Esophagus squamous epithelium (tissue), 5 donors: ENCODE measurements at places on chromosomes 6 and 20.

DNA sequence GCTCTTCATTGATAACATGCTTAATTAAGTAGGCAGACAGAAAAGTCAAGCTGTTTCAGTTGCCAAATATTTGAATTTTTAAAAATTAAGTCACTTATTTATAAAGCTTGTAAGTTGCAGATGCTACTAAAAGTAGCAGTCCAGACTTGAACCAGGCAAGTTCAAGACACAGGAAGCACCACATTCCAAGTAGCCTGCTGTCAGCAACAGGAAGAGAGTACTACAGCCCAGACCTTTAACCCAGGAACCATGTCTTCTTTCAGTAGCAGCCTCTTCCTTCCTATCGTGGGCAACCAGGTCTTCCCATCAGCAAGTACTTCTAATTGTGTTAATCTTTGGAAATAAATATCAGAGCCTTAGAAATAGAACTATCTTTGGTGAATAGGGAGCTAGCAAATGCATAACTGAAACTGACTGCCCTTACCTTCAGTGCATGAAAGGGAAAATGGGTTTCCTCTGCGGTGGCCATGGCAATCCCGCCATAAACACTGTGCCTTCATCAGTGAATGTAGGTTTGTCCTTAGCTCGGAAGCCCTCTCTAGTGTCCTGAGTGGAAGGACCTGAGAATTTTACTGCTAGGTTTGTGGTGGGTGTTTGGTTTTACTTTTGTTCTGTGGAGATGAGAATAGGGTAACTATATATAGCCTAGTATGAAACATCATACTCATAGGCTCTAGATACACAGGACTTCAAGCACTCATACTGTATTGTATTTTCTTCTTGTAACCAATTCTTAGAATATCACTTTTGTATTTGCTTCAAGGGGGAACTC is 95.6 kb downstream of the SYCP2 start:
- no peak for DNase-seq

- DNase-seq = no peak
These were observed 6.5 kb upstream of the USP45 start for GRCh38 chr6:99521633-99522151.

- DNase-seq = no peak
These were observed 44.9 kb downstream of the MDFI start for GRCh38 chr6:41683273-41683522.

GRCh38 chr6:153043719-153044118 is 41.2 kb upstream of the MTRF1L start:
- DNase-seq = no peak

GRCh38 chr6:157724960-157725741 is 97.9 kb upstream of the SNX9 start:
- no peak for DNase-seq

DNA sequence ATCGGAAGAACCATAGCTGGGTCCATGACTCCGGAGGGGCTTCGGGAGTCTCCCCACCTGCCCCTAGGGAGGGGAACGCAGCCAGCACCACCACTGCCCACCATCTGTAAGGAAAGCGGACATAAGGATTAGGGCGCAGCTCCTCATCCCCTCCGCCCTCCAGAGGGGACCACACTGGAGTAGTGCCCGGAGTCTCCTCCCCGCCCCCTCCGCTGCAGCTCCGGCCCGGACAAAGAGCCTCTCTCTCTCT is 628 bp downstream of the SLC35B2 start:
- no peak for DNase-seq

DNA sequence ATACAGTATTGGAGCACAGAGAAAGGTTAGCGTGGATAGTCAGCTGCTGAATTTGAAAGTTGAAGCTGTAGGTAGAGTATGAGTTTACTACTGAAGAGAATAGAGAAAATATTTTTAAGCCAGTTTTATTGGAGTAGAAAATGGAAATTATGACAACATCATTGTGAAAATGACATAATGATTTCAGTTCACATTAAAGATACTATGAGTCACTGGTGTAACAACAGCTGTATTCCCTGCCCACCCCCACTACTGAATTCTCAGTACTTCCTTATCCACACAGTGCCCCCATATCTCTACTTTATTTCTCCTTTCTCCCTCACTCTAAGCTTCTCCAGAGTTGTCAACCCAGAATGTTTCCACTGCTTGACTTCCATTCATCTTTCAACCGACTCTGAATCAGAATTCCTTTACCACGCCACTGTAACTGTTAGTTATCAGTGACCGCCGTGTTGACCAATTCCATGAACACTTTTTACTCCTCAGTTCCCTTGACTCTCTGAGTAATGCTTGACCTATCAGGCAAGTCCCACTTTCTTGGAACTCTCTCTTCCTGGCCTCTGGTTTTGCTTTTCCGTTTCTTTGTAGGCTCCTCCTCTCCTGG is 139.6 kb downstream of the AIG1 start:
- DNase-seq = no peak

DNA sequence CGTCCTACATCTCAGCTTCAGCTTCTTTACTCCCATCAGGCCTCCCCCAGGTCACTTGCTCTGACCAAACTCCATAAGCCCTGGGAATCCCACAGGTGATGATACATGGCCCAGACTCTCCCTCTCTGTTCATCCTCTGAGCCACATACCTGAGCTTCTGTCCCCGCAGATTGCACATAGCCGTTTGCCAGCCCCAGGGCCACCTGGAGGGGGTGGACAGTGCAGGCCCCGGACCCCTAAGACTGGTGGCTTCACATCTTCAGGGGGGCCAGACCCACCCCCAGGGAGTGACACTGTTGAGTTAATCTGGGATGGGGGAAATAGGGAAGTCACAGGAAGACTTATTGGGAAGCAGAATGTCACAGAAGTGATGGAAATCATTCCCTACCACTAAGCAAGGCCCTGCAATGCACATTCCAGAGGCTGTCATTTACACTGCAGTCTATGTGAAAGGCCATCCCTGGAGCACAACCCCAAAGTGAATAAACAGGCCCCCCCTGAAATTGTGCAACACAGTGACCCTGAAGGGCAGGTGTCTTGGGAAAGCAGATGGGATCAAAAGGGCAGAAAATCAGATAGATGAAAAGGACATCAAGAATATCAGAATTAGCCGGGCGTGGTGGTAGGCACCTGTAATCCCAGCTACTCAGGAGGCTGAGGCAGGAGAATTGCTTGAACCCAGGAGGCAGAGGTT is 2.2 kb downstream of the RXRB start:
- DNase-seq = no peak

- no peak for DNase-seq
These were observed at the start of gene PREX1 for GRCh38 chr20:48827855-48828733. Gene PREX1 (minus strand): TSS chr20:48827999. CDS start chr20:48827860, 139 bp downstream.

- no peak for DNase-seq
These were observed 101.4 kb downstream of the PACRG start for GRCh38 chr6:162829013-162829742.

GRCh38 chr6:111992851-111993250 is 61.1 kb upstream of the CCN6 start:
- DNase-seq = no peak

DNA sequence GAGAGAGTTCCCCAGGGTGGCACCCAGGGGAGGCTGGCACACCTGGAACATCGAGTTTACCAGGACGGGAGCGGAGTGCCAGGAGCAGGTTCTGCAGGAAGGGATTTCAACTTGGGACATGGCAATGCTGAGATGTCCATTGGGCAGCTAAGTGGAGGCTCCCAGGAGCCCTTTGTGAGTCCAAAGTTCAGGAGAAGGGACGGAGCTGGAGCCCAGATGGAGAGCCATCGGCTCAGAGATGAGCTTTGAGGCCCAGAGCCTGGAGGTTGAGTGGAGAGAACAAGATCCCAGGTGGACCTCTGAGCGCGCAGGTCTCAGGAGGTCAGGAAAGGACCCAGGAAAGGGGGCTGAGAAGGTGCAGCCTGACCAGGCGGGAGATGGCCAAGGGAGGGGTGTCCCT is 67.5 kb upstream of the AFDN start:
- no peak for DNase-seq

- DNase-seq = no peak
These were observed 27.1 kb downstream of the DAAM2 start for GRCh38 chr6:39819228-39819627.

DNA sequence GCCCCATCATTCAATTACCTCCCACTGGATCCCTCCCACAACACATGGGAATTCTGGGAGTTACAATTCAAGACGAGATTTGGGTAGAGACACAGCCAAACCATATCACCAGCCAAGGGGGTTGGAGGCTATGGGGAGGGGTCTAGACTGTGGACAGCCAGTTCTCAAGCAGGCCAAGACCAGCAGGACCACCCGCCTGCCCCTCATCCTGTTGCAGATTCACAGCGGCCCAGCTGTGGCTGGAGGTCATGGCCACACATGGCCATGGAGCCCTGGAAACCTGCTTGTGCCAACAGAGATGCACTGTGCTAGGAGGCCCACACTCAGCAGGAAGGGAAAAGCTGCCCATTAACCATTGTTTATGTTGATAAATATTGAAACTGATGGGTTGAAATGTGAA is 240.5 kb downstream of the TTLL2 start:
- no peak for DNase-seq

GRCh38 chr20:46990017-46990595 is 95.5 kb downstream of the EYA2 start:
- no peak for DNase-seq

GRCh38 chr20:53739799-53740785 is 146.5 kb upstream of the ZNF217 start:
- no peak for DNase-seq
